Aorta (tissue), 5 donors: ENCODE measurements at places on chromosomes 1 and 21. TPM values are rescaled to one million over a fixed set of nuclear protein-coding genes. Genes with fewer than 3 reads are reported as not detected.

DNA sequence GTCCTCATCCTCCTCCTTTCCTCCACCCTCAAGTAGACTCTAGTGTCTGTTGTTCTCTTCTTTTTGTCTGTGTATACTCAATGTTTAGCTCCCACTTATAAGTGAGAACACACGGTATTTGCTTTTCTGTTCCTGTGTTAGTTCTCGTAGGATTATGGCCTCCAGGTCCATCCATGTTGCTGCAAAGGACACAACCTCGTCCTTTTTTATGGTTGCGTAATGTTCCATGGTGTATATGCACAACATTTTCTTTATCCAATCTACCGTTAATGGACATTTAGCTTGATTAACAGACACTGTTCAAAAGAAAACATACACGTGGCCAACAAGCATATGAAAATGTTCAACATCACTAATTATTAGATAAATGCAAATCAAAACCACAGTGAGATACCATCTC, 44.3 kb upstream of the TMPRSS2 start:
- no peak for DNase-seq

DNA sequence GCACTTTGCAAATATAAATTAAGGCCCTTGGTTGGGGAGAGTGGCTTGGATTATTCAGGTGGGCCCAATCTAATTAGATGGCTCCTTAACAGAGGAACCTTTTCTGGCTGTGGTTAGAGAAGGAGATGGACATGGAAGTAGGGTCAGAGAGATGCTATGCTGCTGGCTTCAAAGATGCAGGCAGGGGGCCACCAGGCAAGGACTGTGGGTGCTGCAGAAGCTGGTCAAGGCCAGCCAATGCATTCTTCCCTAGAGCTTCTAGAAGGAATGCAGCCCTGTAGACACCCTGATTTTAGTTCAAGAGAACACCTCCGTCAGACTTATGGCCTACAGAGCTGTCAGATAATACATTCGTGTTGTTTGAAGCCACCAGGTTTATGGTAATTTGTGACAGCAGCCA, 3.7 kb upstream of the TMEM9 start:
- no peak for DNase-seq

DNA sequence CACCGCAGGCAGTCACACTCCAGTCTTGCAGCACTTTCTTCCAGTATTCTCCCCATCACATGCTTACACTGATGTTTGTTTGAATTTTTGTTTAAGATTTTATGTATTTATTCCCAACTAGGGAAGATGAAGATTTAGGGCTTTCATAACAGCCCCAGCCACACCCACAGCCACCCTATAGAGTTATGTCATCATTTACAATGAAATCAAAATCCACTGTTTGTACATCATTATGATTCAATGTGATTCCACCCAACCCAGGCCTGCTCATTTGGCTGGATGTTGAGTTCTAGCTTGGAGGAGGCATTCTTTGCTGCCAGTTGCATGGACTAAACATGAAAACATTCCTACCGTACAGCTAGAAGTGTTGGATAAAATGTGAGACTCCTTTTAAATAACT, 35.8 kb downstream of the RIPK4 start:
- peak; percentile 3 for DNase-seq

TPTE gene
- total RNA-seq: not detected

SFN gene
- 3.7 TPM for total RNA-seq
